ENCODE measurements at places on chromosomes 5 and 9. TPM values are rescaled to one million over a fixed set of nuclear protein-coding genes. Genes with fewer than 3 reads are reported as not detected.
A peak's percentile ranks its signal among the peaks of the same experiment; 100 is the strongest.

DNA sequence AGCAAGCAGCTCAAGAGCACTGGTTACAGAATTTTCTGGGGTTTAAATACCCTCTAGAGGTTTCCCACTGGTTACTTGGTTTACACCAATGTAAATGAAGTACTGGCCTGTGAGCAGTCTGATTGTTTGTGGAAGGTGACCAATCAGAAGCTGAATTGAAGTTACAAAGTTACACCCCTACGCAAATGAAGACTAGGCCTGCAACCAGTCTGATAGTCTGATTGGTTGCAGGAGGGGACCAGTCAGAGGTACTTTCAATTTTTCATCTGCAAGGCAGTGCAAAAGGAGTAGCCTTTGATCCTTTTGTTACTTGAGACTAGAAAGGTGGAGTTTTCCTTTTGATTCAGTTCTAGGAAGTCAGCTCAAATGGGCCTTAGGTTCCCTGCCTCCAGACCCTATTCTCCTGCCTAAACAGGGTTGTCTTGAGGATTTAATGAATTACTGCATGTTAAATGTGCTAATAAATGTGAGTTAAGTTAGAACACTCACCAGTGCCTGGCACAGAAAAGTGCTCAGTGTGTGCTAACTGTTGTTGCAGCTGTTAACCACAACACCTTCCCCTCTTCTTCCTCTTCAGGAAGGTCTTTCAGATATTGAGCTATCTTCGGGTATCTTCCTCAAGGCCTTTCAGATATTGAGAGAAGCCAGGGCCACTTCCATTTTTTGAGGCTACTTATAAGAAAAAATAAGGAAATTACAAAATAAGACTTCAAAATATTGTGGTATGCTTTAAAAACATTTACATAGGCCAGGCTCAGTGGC lies 32.1 kb upstream of the CLINT1 start:
- no peak overlapping the region for H3K27ac ChIP-seq
- H3K4me3 ChIP-seq: no peak overlapping the region
- no peaks in the 10 kb centered on the region for H3K36me3 ChIP-seq
- no peaks in the 10 kb centered on the region for H3K27me3 ChIP-seq

The TMEM174 gene
- total RNA-seq: not detected

DNA sequence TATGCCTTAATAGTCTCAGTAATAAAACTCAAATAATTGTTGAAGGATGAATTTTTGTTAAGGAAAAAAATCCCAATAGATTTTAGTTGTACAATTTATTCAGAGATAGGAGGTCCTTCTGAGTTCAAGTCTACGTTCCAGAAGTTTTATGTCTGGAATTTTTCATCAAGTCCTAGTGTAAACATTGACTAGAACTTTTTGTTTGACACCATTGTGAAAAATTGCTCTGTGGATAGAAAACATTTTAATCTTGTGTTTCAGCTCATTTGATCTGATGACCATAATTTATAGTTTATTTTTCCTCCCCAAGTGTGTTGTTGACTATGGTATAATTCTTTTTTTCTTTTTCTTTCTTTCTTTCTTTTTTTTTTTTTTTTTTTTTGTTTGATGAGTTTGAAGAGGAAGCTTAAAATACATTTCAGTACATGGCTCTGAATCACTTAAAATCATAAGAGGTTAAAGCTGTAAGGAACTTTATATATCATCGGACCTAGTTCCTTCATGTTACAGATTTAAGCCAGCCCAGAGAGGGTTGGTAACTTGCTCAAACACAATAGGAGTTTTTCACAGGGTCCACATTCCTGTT lies 20.7 kb downstream of the ITGA1 start:
- H3K4me3 ChIP-seq: no peak overlapping the region
- DNase-seq: no peak

DNA sequence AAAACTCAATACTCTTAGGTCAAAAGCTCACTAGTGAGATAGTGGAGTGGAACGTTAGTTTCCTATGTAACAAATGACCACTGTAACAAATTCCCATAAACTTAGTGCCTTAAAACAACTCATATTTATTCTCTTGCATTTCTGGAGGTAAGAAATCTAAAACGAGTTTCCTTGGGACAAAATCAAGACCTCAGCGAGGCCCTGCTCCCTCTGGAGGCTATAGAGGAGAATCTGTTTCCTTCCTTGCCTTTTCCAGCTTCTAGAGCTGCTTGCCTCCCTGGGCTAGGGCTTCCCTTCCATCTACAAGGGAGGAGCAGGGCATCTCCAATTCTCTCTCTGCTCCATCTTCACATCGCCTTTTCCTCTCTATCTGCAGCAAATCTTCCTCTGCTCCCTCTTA lies 32.0 kb downstream of the SEMA5A start:
- H3K27ac ChIP-seq: no peak overlapping the region
- no peaks in the 10 kb centered on the region for H3K27me3 ChIP-seq
- no peak for DNase-seq

DNA sequence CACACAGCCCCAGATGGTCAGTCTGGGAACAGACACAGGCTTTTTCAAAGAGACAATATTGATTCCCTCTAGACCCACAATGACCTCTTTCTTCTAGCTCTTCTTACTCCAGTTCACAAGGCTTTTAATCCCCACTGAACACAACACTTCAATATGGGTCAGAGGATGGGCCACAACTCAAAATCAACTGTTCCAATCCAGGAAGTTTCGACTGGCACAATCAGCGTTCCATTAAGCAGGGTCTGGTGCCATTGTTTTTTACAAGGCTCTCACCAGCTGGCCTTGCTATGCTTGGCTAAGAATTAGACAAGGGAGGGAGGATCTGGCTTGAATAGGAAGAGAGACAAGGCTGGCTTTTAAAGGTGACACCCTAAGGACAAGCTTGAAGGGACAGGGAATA lies 199.4 kb upstream of the SLC24A2 start:
- no peak overlapping the region for H3K4me3 ChIP-seq
- no peaks in the 10 kb centered on the region for H3K36me3 ChIP-seq
- DNase-seq: no peak
- peaks cover 4% of the 10 kb centered on the region for H3K4me1 ChIP-seq
- H3K27me3 ChIP-seq: no peaks in the 10 kb centered on the region

DNA sequence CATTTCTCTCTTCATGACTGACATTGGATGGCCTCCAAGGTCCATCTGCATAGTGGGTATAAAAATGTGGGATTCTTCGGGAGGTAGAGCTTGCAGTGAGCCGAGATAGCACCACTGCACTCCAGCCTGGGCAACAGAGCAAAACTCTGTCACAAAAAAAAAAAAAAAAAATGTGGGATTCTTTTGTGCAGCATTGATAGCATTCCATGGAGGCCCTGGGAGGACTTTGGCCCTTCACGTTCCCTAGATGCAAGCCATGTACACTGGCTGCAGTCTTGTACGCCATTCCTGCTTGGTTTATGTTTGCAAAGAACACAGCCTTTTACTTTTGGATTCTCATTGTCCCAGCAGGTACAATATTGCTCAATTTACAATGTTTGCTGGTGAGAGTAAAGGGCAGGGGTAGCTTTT lies 157.8 kb downstream of the SLCO4C1 start:
- H3K27ac ChIP-seq: no peak overlapping the region
- DNase-seq: no peak
- no peaks in the 10 kb centered on the region for H3K36me3 ChIP-seq
- no peaks in the 10 kb centered on the region for H3K27me3 ChIP-seq
- no peak overlapping the region for H3K4me3 ChIP-seq

- H3K4me1 ChIP-seq: no peaks in the 10 kb centered on the region
- no peaks in the 10 kb centered on the region for H3K36me3 ChIP-seq
- no peaks in the 10 kb centered on the region for H3K27me3 ChIP-seq
- no peak overlapping the region for H3K27ac ChIP-seq
- DNase-seq: no peak
These were observed 50.9 kb downstream of the GOLPH3 start for GRCh38 chr5:32123058-32123805.

The MLANA gene
- total RNA-seq: not detected

The SH3TC2 gene
- 37.2 TPM for total RNA-seq

GRCh38 chr9:97398999-97399758 lies 12.7 kb upstream of the TDRD7 start:
- peak; percentile 28 for DNase-seq
- no peak overlapping the region for H3K4me3 ChIP-seq
- H3K4me1 ChIP-seq: no peaks in the 10 kb centered on the region
- H3K36me3 ChIP-seq: no peaks in the 10 kb centered on the region
- no peak overlapping the region for H3K27ac ChIP-seq

DNA sequence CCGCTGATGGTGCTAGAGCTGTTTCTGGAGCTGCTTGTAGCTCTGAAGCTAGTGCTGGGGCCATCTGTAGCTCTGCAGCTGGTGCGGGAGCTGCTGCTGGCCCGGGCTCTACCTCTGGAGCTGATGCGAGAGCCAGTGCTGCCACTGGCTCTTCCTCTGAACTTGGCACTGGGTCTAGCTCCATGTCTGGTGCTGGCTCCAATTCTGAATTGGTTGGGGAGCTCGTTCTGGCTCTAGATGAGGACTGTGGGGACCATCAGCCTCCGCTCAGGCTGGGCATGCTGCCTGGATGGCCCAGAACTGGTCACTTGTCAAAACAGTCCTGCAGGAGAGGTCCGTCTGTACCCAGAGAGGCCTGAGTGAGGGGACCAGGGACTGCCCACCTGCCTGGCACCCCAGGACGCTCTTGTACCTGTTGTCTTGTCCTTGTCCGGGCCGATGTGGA lies 21.5 kb downstream of the OBP2B start:
- H3K36me3 ChIP-seq: no peaks in the 10 kb centered on the region
- H3K4me3 ChIP-seq: no peak overlapping the region
- H3K27ac ChIP-seq: no peak overlapping the region
- H3K27me3 ChIP-seq: no peaks in the 10 kb centered on the region
- H3K4me1 ChIP-seq: no peaks in the 10 kb centered on the region
- DNase-seq: no peak

GRCh38 chr5:65010841-65011240 lies 242.1 kb downstream of the CWC27 start:
- H3K4me3 ChIP-seq: no peak overlapping the region
- no peaks in the 10 kb centered on the region for H3K27me3 ChIP-seq
- DNase-seq: no peak
- H3K4me1 ChIP-seq: no peaks in the 10 kb centered on the region

- peak within 1 kb of the TSS; percentile 87 for H3K4me3 ChIP-seq
- H3K4me1 ChIP-seq: peaks cover 23% of the 10 kb centered on the region
- peak within 1 kb of the TSS; percentile 99 for H3K27ac ChIP-seq
These were observed at the start of gene NR3C1 for GRCh38 chr5:143403593-143404415. Gene NR3C1, minus strand, starts transcription at chr5:143403686. Its CDS starts 2,847 bp downstream, at chr5:143400839.

GRCh38 chr5:168226012-168226411 lies 65.4 kb upstream of the WWC1 start:
- no peak overlapping the region for H3K4me3 ChIP-seq
- no peaks in the 10 kb centered on the region for H3K27me3 ChIP-seq
- DNase-seq: no peak
- H3K4me1 ChIP-seq: no peaks in the 10 kb centered on the region

- H3K27ac ChIP-seq: no peak overlapping the region
- H3K4me3 ChIP-seq: no peak overlapping the region
- no peaks in the 10 kb centered on the region for H3K4me1 ChIP-seq
- H3K27me3 ChIP-seq: no peaks in the 10 kb centered on the region
- no peak for DNase-seq
These were observed 170.5 kb downstream of the TRIM36 start for GRCh38 chr5:114999176-114999575.

The PCDHB9 gene
- total RNA-seq: 7.3 TPM

- H3K4me1 ChIP-seq: no peaks in the 10 kb centered on the region
- no peak overlapping the region for H3K4me3 ChIP-seq
- H3K27me3 ChIP-seq: no peaks in the 10 kb centered on the region
- DNase-seq: no peak
- H3K36me3 ChIP-seq: no peaks in the 10 kb centered on the region
These were observed 25.2 kb downstream of the SHC3 start for GRCh38 chr9:89153232-89154017.

The NUP188 gene
- total RNA-seq: 33.0 TPM

The SLC45A2 gene
- total RNA-seq: not detected

DNA sequence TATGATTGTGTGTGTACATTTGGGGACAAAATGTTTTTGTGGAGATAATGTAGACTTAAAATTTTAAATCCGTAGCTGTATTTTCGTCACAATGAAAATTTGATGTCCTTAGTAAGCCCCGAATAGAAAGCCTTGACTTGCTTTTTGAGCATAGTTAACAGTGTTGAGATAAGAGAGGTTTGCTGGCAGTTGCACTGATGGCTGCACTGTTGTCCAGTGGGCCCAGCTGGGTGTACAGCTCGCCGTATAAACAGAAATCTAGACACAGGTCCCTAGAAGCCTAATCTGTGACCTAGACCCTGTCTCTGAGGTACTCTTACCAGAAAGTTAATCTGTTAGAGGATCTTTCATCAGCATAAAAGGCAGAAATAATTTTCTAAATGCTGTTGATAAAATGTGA lies 271.3 kb upstream of the DMRT1 start:
- no peak overlapping the region for H3K4me3 ChIP-seq
- peak overlapping the region; percentile 64 for H3K27ac ChIP-seq
- no peaks in the 10 kb centered on the region for H3K36me3 ChIP-seq
- DNase-seq: no peak
- H3K4me1 ChIP-seq: peaks cover 21% of the 10 kb centered on the region

The ST6GALNAC6 gene
- 176 TPM for total RNA-seq

DNA sequence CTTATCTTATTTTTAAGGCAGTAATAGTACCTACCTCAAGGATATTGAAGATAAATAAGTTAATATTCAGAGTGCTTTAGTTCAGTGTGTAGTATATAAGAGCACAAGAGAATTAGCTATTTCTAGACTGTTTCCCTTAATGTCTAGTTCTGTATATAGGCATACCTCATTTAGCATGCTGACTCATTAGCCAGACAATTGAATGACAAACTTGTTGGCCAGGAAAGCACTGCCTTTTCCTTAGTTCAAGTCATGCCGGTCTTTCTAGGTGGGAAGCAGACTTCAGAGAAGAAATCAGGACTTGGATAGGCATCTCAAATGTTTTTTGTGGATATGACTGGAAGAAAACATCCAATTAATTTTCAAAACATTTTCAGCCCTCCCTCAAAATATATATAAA lies 3.2 kb upstream of the FBXO4 start:
- no peak overlapping the region for H3K27ac ChIP-seq
- no peak for DNase-seq
- no peak overlapping the region for H3K4me3 ChIP-seq
- H3K4me1 ChIP-seq: no peaks in the 10 kb centered on the region

DNA sequence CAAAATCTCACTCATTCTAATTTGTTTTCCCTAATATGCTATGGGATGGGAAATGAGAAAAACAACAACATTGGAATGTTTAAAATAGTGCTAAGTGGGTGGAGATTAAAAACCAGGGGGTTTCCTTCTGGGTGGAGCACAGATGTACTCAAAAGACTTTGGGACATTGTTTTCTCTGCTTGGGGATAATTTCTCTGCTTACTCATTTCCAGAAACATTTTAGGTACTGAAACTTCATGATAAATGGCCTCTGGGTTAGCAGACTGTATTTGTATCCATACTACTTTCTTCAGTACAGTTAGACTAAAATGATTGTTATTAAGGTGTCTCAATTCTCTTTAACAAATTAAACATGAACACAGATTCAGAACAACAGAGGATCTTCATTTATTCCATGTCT lies 17.4 kb downstream of the ELOVL7 start:
- no peak overlapping the region for H3K27ac ChIP-seq
- H3K27me3 ChIP-seq: no peaks in the 10 kb centered on the region
- no peak overlapping the region for H3K4me3 ChIP-seq
